ENCODE measurements at places on chromosomes 3 and 15.

DNA sequence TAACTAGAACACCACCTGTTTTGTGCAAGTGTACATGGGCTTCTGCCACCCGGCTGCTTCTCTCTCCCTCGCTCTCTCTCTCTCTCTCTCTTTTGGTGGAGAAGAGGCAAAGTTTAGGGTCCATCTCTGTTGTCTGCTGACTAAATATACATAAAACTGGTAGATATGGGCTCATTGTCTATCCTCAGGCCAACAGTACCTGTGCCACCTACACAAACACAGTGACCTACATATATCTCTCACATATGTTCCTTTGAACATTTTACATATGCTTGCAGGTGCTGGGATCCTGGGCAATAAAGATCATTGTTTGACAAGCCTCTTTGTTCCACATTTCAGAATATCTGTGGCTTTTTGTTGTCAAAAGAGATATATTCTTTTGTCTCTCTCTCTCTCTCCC, 256.3 kb upstream of the KCNH8 start:
- DNase-seq, result no peak

DNA sequence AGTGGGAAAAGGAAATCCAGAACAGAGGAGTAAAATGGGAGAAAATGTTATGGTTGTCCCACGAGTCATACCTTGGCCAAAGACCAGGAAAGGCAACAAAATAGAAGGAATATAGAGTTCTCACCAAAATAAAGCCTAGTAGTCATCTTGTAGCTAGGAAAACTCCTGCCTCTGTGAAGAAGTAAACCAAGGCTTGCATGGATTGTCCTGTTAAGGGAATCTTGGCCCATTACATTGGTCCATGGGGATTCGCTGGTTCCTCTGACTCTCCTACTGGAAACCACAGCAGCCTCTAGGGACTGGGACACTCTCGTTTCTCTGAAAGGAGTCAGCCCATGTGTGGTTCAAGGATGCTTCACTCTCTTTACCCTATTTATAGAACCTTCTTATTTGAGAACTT, 62.9 kb upstream of the FNDC3B start:
- no peak for DNase-seq

GRCh38 chr15:71375934-71376333, 260.7 kb downstream of the THSD4 start:
- no peak for DNase-seq

- no peak for DNase-seq
These were observed 813.1 kb downstream of the NAALADL2 start for GRCh38 chr3:175672119-175672689.

- DNase-seq, result no peak
These were observed 60.0 kb upstream of the SLC6A1 start for GRCh38 chr3:10932596-10932995.

GRCh38 chr15:88480981-88481380, 13.5 kb downstream of the MRPS11 start:
- no peak for DNase-seq

DNA sequence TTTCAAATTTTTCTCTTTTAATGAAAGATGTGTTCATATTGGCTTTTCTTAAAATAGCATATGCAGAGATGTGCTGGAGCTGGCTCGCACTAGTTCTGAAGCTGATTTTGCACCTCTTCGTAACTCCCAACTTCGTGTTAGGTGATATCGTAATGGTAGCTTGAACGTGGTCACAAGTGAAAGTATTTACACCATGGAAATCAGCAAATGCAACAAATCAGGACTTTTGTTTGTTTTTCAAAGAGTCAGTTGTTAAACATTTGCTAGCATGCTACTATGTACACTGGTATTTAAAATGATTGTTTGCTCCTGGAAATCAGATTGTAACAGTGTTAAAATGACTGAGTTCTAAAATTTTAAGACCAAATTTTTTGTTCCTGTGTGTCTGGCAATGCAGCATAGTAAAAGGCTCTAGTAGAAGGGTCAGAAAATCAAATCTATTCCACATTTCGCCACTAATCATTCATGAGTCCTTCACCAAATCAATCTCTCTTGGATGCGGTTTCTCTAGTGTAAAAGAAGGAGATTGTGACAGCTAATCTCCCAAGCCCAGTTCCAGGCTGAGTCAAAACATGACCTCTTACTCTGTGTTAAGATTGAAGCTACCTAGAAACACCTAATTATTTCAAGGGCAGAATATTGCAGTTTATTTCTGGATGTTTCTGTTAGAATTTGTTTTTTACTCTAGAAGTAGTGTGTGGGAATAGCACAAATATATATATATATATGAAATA, 34.3 kb upstream of the CMC1 start:
- DNase-seq, result no peak

DNA sequence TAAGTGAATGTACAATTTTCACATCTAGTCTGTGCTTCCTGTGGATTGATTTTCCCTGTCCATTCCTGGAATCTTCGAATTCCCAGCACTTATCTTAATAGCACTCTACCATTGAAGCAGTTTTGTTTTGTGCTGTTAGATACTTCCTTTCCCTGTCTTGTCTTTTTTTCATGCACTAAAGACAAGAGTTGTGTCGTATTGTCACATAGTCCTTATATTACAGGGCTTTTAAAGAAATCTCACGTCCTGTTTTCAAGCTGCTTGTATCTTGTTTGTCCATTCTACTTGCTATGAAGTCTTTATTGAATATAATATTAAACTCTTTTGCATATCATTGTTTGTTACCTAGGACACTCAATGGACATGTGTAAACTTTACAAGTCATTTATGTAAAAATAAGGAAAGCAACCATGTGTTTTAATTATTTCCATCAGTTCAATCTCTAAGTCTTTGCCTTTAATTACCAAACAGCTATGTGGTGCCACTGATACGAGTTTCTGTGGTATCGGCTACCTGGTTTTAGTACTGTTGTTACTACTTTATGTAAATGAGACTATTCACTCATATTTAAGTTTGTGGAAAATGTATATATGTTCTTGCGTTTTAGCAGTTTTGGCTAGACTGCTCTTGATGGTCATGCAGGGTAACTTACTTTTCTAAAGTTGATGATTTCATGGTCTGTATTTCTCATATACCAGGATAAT, 10.3 kb downstream of the PIK3CA start:
- DNase-seq, result no peak

- no peak for DNase-seq
These were observed 3.1 kb downstream of the MYO1E start for GRCh38 chr15:59369597-59369996.
